Esophagus muscularis mucosa (tissue), 4 donors: ENCODE measurements at places on chromosomes 11 and 22. TPM values are rescaled to one million over a fixed set of nuclear protein-coding genes. Genes with fewer than 3 reads are reported as not detected.

Gene IL18
- total RNA-seq, result 7.9 TPM

Gene OR51E2
- total RNA-seq, result under 0.01 TPM

Gene MEN1
- 12.2 TPM for total RNA-seq

Gene MS4A3
- total RNA-seq, result not detected

Gene FAM83F
- total RNA-seq, result 0.42 TPM

Gene CDC42BPG
- total RNA-seq, result 0.33 TPM

Gene RIMBP3B
- not detected for total RNA-seq

Gene MISFA
- total RNA-seq, result not detected

Gene KRTAP5-7
- total RNA-seq, result not detected

Gene LSP1
- 34.5 TPM for total RNA-seq

Gene SGSM1
- 1.2 TPM for total RNA-seq

Gene CCDC89
- 2.4 TPM for total RNA-seq

Gene PVALB
- not detected for total RNA-seq

Gene DBX1
- not detected for total RNA-seq

Gene SPON1
- 16.1 TPM for total RNA-seq

Gene PHF21B
- total RNA-seq, result 0.50 TPM

Gene P2RX6
- total RNA-seq, result 0.42 TPM

Gene MPST
- total RNA-seq, result 170 TPM

Gene MYEOV
- not detected for total RNA-seq

Gene PDE2A
- total RNA-seq, result 46.9 TPM

Gene PLAAT5
- total RNA-seq, result 2.7 TPM

Gene F2
- total RNA-seq, result 0.42 TPM

Gene UCP3
- 1.2 TPM for total RNA-seq

Gene IGSF22
- total RNA-seq, result 0.23 TPM

Gene TTC17
- total RNA-seq, result 45.3 TPM

Gene MGAT3
- total RNA-seq, result 2.6 TPM

Gene PRR33
- total RNA-seq, result not detected

Gene RIBC2
- total RNA-seq, result not detected

Gene TCN2
- 44.2 TPM for total RNA-seq

Gene LGR4
- total RNA-seq, result 26.8 TPM

Gene STIP1
- total RNA-seq, result 101 TPM

Gene CD248
- 37.8 TPM for total RNA-seq

Gene RFPL3
- total RNA-seq, result not detected

Gene OR5B21
- total RNA-seq, result not detected

Gene TRPC6
- 55.5 TPM for total RNA-seq

Gene HBG1
- not detected for total RNA-seq

Gene MYRF
- total RNA-seq, result 0.33 TPM

Gene SHANK3
- 7.0 TPM for total RNA-seq

Gene KRTAP5-1
- total RNA-seq, result not detected

Gene SIPA1
- total RNA-seq, result 42.1 TPM

Gene PAFAH1B2
- 63.0 TPM for total RNA-seq

Gene PAAF1
- 19.1 TPM for total RNA-seq

Gene SLC22A6
- not detected for total RNA-seq

Gene CRACR2B
- 6.6 TPM for total RNA-seq

Gene ADAMTS15
- total RNA-seq, result 11.4 TPM

Gene TEAD1
- 253 TPM for total RNA-seq

Gene OR4D5
- not detected for total RNA-seq

Gene CNIH2
- not detected for total RNA-seq

Gene CFAP300
- 0.83 TPM for total RNA-seq

Gene CRYBA4
- total RNA-seq, result not detected

Gene IGSF9B
- total RNA-seq, result 21.7 TPM

Gene ZFPL1
- total RNA-seq, result 38.6 TPM

Gene TMEM151A
- total RNA-seq, result 0.57 TPM

Gene CASP4
- 107 TPM for total RNA-seq

Gene OR4A15
- total RNA-seq, result not detected

Gene OR8K1
- total RNA-seq, result not detected
